AG04450 (cell line): ENCODE measurements at places on chromosomes 5 and 9. TPM values are rescaled to one million over a fixed set of nuclear protein-coding genes. Genes with fewer than 3 reads are reported as not detected.

Gene IRX2
- polyA plus RNA-seq = not detected in 2 replicates

- no peak for DNase-seq
Observed at GRCh38 chr9:121833061-121833460, 181.6 kb downstream of the DAB2IP start.

DNA sequence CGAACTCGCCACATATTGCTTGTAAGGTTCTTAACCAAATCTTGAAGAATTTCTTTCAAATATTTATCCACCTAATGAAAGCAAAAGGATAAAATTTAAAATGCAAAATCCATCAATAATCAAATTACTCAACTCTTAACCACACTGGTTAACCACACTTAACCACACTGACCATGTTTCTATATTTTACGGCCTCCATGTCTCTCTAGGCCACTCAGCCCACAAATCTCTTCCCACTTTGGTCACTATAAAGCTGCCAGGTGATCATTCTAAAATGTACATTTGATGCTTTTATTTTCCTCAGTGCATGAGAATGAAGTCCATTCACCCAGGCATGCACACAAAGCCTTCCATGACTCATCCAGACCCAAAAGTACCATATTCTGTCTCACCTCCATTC lies 56.4 kb upstream of the OR2K2 start:
- no peak for DNase-seq

Gene BAAT
- not detected in 2 replicates for polyA plus RNA-seq

DNA sequence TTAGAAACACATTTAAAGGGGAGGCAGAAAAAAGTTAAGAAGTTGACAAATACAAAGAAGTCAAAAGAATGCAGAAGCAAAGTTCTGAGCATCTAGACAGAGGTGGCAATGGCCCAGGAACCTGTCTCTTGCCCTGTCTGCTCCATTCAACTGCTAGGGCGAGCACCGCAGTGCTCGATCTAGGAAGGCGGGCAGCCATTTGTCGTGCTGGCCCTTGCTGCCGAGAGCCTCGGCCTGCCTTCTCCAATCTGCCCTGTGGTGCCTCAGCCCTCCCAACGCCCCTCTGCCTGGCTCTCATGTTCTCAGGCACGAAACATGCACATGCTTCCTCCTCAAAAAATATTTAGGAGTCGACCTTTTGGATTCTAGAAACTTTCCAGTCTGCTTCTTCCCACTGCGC lies 42.2 kb downstream of the DDX31 start:
- no peak for DNase-seq

Gene ASPN
- 0.92 and 1.1 TPM in 2 replicates for polyA plus RNA-seq

Gene SLC25A2
- polyA plus RNA-seq = not detected in 2 replicates

- DNase-seq = no peak
Observed at GRCh38 chr9:123460091-123460490, 104.1 kb downstream of the CRB2 start.

Gene ARSI
- polyA plus RNA-seq = 11.3 and 15.8 TPM in 2 replicates

Gene NTRK2
- not detected in 2 replicates for polyA plus RNA-seq

DNA sequence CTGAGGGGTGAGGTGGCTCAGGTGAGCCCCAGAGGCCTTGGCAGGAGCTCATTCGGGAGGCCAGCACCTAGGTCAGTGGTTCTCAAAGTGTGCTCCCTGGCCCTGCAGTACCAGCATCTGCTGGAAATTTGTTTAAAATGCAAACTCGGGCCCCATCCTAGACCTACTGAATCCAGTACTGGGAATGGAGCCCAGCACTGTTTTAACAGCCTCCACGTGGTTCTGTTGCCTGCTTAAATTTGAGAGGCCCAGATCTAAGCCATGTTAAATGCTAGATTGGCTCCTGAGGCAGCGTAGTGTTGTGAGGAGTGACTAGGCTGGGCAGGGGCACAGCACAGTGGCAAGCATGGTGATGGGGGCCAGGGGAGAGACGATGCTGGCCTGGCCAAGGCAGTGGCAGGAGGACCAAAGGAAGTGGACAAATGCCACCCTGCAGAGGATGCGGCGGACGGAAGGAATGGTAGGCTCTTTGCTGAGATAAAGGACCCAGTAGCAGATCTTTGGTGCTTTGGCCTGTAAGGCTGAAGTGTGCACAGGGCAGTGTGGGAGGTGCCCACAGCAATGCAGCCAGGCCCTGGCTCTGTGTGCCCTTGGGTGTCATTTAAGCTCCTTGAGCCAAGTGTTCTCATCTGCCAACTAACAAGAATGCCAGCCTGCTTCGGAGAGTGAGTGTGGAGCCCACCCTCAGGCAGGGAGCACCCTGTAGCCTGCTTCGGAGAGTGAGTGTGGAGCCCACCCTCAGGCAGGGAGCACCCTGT lies 4.2 kb downstream of the PRR7 start:
- DNase-seq = no peak

- no peak for DNase-seq
Observed at GRCh38 chr5:178110511-178110910, 2.8 kb upstream of the N4BP3 start.
